ENCODE measurements at places on chromosomes 2 and 18. TPM values are rescaled to one million over a fixed set of nuclear protein-coding genes. Genes with fewer than 3 reads are reported as not detected.

Gene REG3G
- total RNA-seq: 0.66 TPM

Gene ALPP
- not detected for total RNA-seq

DNA sequence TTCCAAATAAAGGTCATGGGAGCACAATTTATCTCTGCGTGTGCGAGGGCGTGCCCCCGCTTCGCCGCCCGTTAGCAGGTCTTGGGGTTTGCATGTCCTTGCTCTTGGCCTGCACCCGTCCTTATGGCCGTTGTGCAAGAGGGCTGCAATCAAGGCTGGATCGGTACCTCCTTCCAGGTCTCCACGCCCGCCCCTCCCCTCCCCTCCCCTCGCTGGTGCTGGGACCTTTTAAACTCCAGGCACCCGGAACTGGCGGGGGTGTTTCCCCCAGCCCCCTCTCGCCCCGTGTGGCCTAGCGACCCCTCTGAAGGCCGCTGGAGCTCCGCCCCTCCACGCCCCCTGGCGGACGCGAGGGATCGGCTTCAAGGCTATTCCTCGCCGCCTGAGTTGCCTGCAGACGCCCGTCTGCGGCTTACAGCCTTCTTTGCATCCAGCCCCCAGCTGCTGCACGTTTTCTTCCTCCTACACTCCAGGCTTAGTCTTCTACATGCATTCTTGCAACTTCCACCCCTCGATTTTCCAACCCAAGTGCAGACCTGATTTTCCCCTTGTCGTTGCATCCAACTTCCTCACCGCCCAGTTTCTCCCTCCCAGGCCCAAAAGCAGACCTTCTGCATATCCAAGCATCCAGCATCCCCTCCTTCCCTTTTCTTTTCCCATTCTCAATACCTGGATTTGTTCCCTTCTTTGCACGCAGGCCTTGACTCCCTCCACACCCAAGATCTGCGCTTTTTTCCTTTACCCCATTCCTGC, 577 bp downstream of the IDH1 start:
- DNase-seq: peak; percentile 77

DNA sequence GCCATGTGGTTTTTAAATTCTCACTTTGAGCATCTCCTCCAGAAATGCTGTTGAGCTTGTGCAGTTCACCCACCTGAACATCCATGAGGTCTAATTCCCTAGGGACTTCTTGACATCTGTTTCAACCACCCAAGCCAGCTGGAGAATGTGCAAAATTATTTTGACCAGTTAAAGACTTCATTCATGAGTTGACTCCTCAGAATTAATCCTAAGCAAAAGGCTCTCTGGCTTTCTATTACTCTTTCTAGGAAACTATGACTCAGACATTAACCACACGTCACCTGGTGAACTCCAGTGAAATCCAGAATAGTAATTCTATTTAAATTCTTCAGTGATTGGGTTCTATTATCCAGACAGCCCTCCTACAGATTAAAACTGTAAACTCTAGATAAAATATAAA, 247.5 kb downstream of the NBAS start:
- no peak for DNase-seq

DNA sequence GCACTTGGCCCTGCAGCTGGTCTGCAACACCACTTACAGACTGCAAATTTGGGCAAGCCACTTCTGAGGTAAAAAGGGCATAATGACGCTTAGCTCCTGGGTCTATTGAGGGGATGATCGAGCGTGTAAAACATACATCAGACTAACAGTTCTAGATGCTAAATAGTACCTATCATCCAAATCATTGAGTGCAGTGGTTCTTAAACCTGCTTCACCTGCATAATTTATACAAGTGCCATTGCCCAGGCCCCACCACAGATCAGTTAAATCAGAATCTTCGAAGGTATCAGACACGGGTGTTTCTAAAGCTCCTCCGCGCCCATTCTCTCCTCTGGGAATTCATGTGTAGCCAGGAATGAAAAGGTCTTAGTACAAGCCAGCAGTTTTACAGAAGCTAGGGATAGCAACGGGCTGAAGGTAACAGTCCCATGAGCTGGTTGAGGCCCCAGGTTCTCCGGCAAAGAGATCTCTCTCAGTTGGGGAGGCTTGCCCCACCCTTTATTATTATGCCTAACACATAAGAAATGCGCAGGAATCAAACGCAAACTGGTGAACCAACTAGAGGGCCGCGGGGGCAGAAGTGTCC, 737 bp upstream of the RNF181 start:
- DNase-seq: no peak
